Right cardiac atrium (tissue), 5 donors: ENCODE measurements at places on chromosomes 4 and X. TPM values are rescaled to one million over a fixed set of nuclear protein-coding genes. Genes with fewer than 3 reads are reported as not detected.

Gene RNF150
- total RNA-seq = 51.3 TPM

Gene IQCM
- not detected for total RNA-seq

Gene DDIT4L
- 1.1 TPM for total RNA-seq

Gene BMP15
- total RNA-seq = not detected

Gene NHSL2
- 9.2 TPM for total RNA-seq

Gene TIMM17B
- total RNA-seq = 45.3 TPM

Gene COX7B
- 1,134 TPM for total RNA-seq

Gene NUP62CL
- 0.39 TPM for total RNA-seq
